Endothelial cell of umbilical vein (primary cell): ENCODE measurements at places on chromosomes 3 and 15.
A peak's percentile ranks its signal among the peaks of the same experiment; 100 is the strongest.

DNA sequence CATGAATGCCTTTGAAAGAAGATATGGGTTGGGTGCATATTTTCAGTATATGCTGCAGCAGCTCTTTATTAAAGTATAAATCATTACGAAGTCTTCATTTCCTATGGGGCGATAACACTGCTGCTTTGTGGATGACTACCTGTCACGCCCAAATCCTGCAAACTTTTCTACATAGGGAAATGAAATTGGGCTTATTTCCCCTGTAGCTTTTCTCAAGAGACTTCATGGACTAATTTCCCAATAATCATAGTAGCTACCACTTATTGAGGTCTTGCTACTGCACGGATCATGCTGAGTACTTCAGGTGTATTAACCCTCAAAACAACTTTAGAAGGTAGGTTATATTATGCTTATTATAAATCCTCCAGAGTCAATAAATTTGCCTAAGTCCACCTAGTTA, 8.0 kb downstream of the TGFBR2 start:
- no peak for DNase-seq

DNA sequence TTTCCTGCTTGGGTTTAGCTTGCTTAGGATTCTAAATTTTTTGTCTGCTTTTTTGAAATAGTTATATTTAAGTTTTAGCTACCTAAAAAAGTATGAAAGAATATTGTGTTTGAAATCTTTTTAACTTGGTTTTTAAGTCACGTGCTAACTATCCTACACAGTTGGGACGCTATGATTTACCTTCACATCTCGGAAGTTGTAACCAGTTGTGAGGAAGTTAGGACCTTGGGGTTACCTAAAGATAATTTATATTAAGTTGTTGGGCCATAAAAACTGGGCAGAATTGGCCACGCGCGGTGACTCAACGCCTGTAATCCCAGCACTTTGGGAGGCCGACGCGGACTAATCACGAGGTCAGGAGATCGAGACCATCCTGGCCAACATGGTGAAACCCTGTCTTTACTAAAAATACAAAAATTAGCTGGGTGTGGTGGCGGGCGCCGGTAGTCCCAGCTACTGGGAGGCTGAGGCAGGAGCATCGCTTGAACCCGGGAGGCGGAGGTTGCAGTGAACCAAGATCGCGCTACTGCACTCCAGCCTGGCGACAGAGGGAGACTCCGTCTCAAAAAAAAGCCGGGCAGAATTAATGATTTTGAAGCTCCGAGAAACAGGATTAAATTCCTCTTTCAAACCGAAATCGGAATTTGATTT, 1.0 kb downstream of the ZFAND6 start:
- DNase-seq = peak; percentile 58

GRCh38 chr3:141738891-141739363, 829 bp downstream of the RNF7 start:
- peak; percentile 62 for DNase-seq

DNA sequence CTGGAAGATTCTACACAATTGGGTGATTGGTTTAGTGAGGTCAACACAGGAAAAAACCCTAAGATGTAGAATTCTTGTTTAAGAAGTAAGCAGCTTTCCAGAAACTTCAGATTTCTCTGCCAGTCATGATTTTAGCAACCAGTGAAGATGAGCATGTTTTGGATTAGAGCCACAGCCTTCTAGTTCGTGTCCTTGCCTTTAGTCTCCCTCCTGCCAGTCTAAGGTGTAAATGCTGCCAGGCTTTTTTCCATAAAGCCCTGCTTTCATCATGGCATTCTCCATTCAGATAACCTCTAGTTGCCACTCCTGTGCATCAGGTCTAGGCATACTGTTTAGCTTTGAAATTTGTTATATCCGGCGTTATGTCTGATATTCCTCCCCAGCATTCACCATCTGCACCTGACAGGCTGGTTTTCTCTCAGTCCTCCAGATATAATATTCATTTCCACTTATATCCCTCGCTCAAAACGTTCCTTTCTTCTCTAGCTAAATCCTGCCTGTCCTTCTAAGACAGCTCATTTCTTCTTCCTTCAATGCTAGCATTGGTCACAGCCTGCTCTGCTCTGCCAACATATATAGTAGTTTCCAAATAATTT, 37.4 kb downstream of the SYN2 start:
- DNase-seq = no peak

GRCh38 chr3:30648670-30649357, 42.4 kb downstream of the TGFBR2 start:
- no peak for DNase-seq

- DNase-seq = no peak
These were observed 120.8 kb downstream of the STAG1 start for GRCh38 chr3:136631424-136631823.

DNA sequence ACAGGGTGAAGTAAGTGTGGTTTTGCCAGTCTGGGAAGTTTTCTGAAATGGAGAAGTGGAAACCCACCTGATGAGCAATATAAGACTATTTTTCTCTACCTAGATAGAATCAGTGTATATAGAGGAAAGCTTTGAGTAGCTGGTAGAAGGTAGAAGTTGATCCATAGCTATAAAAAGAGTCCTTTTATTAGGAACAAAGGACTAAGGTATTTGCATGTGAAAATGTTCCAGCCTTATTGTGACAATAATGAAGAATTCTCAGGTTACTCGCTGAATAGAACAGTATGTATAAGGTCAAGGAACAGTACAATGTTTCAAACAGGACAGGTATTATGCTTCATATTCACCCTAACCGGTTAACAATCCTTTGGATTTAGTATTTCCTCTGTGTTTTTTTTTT, 972.2 kb downstream of the OTOL1 start:
- DNase-seq = no peak

GRCh38 chr3:116473602-116474001, 28.3 kb upstream of the LSAMP start:
- DNase-seq = no peak

DNA sequence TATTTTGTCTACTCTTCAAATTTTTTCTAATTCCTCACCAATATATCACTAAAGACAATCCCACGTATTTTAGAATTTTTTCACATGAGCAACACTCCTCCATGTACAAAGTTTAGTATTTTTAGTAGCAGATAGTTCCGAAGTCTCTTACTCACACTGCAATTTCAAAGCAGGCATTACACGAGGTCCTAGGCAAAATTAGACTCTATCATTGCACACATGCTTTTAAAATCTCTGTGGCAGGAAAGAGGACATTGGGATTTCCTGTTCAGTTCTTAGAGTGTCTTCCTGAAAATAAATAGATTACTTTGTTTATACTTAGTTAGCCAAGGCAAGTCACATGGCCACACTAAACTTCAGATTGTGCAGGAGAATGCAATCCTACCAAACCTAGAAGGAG, 847.7 kb downstream of the ROBO2 start:
- no peak for DNase-seq

DNA sequence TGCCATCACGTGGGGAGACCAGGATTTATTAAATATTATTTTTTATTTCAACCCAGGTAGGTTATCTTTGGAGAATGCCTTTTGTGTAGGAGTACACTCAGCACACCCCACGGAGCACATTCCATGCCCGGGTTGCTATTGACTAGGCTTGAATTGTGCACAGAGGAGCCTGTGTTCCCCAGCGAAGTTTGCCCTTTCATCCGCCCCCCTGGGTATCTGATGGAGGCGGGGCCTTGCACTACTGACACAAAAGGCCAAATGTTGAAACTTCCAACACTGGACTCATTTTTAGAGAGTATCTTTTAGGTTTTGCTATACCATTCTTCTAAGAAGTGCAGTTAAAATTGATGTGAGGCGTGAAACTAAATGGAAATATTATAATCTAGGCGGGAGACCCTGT, 39.3 kb upstream of the PPP4R2 start:
- DNase-seq = no peak
